NCI-H146 (cell line): ENCODE measurements at places on chromosomes 6 and 20.

GRCh38 chr6:158011478-158011920 is 29.8 kb downstream of the SYNJ2 start:
- peak; percentile 53 for DNase-seq

- no peak for DNase-seq
These were observed 106.8 kb downstream of the RNF144B start for GRCh38 chr6:18493925-18494324.

DNA sequence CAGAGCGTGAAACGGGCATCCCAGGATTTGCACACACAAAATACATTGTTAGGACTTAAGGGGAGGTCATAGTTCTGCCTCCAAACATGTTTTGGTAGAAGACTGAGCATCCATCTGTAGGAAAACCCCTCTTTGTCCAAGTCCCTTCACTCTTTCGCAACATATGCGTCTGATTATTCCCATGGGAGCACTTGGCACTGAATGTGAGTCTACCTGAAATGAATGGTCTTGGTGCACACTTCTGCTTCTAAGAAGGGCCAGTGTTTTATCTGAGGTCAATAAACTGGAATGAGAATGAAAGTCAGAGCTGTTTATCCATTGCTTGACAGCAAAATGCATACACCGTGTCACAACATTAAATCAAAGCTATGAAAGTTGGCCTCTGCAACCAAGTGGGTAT is 33.0 kb downstream of the GJA10 start:
- DNase-seq = no peak

DNA sequence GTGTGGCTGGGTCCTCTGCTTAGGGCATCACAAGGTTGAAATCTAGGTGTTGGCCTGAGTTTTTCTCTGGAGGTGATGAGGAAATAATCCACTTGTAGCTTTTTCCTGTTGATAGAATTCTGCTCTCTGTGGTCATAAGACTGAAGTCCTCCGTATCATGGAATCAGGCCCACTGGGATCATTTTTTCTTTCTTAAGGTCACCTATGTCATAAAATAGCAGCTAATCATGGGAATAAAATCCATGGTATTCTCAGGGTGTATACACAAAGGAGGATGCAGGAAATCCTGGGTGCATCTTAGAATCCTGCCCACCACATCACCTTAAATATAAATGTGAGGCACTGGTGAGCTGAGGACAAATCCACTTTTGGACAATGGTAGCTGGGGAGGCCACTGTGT is 72.7 kb downstream of the PRDM1 start:
- no peak for DNase-seq

DNA sequence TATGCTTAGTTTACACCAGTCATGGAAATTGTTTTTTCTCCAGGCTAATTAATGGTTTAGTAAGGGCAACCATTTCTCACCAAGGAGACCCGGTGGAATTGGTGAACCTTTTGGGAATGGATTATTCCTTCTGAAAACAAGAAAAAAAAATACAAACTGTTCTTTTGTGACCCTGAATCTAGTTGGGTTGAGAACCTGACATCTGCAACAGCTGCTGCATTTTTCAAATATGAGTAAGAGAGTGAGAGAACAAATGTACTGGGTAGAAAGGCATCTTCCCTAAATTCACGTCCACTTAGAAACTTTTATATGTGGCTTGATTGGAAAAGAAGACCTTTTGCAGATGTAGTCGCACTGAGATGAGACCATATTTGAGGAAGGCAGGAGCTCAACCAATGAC is 553.4 kb upstream of the EPHA7 start:
- no peak for DNase-seq

GRCh38 chr20:8662433-8662954 is 406.4 kb upstream of the PLCB4 start:
- peak; percentile 8 for DNase-seq

GRCh38 chr6:90151576-90152422 is 144.8 kb downstream of the BACH2 start:
- DNase-seq = no peak

DNA sequence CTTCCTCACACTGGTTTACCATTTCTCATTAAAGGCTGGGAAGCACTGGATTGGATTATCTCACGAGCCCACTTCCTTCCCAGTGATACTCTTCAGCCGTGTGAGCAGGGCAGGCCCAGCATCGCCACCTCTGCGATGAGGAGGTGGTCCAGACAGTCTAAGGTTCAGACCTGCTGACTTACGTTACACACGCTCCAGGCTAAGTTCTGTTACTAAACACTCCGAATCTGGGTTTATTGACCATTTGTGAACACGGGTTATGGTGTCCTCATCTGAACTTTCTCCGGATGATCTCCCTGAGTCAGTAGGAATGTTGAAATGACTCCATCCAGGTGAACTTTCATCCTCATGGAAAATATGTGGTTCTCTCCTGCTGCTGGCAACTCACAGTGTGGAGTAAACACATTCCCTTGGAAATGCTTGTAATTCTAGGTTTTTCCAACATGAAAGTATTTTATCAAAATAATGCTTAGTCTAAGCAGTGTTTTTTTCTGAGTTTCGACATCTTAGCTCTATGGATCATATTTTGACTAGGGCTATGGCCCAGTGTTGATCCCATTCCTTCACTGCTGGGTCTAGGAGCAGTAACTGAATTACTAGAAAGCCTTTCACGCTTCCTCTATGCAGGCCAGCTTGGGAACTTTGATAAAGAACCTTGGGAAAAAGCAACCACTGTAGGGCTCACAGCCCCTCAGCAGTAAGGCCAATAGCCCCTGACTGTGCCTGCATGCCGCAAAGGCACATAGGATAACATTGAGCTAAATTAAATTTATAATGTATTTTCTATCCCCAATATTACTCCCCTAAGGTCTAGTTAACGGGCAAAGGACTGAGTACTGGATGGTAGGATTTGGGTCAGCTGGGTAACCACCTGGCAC is 37.7 kb upstream of the PXDC1 start:
- no peak for DNase-seq

DNA sequence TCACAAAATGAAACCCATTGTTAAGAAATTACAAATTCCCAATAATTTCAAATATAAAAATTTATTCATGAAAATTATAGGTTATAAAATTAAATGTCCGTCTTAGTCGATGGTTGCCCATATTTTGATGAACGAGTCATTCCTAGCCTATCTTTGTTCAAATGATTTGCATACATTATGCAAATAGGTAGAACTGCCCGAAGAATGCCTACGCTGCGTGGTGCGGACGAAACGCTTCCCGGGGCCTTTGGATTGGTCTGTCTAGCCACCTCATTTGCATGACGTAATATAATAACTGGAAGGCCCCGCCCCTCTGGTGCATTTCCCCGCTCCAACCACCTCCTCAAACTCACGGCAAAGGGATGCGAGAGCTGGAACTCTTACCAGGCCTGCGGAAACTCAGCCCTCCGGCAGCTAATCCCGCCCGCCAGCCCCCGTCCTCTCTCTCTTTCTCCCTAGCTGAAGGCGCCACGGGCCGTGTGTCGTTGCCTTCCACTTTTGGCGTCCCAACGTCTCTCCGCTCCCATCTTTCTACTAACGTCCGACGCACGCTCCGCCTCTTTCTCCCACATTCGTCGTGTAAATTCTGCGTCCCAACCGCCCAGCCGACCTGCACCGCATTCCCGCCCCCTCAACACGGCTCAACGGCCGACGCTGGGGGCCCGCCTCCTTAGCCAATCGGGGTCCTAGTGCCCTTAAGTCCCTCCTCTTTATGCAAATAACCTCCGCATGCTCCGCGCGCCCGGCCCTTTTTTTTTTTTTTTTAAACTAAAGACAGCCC is 520 bp upstream of the PRRC2A start:
- DNase-seq = peak; percentile 99

GRCh38 chr20:4813076-4813862 is 91.6 kb downstream of the PRND start:
- no peak for DNase-seq

GRCh38 chr6:7195339-7196018 is 87.7 kb downstream of the RREB1 start:
- no peak for DNase-seq

DNA sequence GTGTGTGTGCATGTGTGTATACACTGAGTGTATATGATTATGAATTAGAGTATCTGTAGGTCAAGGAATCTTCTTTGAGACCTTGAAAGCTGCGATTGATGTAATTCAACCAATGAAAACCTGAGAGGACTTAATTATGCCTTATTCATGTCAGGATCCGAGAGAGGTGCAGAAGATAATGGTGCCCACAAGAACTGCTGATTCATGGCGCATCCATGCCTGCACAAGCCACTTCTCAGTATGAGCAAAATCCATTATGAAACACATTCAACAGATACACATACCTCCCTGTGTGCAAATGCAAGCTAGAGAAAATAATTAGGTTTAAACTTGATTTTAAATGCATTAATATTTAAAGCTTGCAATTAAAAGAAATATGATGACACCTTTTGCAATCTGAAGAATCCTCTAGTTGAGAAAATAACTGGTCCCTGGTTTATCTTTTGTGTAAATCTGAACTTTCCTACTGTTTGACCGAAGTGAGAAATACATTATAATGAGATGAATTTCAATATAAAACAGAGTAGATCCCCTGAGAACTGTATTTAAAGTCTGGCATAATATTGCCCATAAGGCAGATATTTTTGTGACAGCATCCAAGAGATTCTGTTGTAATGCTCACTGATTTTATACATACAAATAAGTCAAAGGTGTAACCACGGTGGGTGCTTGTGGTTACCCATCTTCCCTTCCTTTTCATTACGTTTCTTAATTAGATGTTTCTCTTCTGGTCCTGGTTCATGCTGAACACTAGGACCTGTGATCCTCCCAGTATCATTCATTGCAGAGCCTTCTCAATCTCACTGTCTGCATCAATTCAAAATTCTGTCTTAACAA is 45.6 kb downstream of the LY86 start:
- no peak for DNase-seq

GRCh38 chr20:50895111-50895830 is 36.0 kb downstream of the ADNP start:
- no peak for DNase-seq

GRCh38 chr6:501891-502601 is 110.5 kb downstream of the IRF4 start:
- DNase-seq = no peak

- no peak for DNase-seq
These were observed 7.8 kb downstream of the HCRTR2 start for GRCh38 chr6:55182016-55182650.

DNA sequence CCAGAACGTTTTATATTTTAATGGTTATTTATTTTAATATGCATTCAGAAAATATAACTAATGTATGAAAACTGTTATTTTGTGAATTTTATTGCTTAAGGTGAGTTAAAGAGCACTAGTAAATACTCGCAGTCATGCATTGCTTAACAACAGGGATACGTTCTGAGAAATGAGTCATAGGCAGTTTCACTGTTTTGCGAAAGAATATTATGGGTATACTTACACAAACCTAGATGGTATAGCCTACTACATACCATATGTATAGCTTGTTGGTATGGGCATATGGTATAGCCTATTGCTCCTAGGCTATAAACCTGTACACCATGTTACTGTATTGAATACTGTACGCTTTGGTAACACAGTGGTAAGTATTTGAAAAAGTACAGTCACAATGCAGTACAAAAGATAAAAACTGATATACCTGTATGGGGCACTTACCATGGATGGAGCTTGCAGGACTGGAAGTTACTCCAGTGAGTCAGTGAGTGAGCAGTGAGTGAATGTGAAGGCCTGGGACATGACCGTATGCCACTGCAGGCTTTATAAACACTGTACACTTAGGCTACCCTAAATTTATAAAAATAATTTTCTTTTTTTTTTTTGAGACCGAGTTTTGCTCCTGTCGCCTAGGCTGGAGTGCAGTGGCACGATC is 38.5 kb downstream of the ARFGEF2 start:
- no peak for DNase-seq

- DNase-seq = no peak
These were observed 8.5 kb downstream of the RBM24 start for GRCh38 chr6:17289630-17290061.

DNA sequence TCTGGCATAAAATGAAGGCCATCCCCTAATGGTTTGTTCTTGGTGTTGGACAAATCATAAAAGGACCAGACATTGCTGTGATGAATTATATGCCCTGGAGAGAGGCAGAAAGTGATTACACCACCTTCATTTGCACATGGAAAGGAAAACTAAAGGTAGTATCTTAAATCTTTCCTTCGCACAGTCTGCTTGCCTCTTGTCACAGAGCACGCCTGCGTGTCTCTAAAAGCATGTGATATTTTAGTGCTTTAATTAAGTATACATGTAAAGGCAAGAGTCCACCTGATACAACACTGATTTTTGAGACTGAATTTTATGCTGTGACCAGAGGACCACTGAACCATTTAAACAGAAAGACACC is 28.8 kb upstream of the PLAGL1 start:
- no peak for DNase-seq

- no peak for DNase-seq
These were observed 13.7 kb upstream of the MLN start for GRCh38 chr6:33817489-33817888.

DNA sequence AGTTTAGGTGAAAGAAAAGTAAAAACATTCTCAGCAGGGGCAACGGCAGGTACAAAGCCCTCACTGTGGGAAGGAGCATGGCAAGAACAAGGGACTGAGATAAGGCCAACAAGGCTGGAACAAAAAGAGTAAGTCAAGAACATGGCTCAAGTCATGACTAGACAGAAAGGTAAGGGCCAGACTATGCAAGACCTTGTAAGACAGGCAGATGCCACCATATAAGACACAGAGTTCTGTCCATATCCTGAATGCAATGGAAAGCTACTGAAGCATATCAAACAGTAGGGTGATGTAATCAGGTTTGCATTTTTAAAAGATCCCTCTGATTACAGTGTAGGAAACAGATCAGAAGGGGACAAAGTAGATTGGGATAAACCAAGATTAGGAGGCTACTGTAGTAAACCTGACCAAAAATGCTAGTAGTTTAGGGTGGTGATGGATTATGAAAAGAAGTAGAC is 5.5 kb downstream of the REV3L start:
- peak; percentile 16 for DNase-seq

- no peak for DNase-seq
These were observed 558.7 kb upstream of the MMS22L start for GRCh38 chr6:97841763-97842162.

- DNase-seq = no peak
These were observed at the start of gene JPH2 for GRCh38 chr20:44187054-44187771. TSS of gene JPH2 (minus strand) at chr20:44187188. CDS start at chr20:44186705, 483 bp downstream.

DNA sequence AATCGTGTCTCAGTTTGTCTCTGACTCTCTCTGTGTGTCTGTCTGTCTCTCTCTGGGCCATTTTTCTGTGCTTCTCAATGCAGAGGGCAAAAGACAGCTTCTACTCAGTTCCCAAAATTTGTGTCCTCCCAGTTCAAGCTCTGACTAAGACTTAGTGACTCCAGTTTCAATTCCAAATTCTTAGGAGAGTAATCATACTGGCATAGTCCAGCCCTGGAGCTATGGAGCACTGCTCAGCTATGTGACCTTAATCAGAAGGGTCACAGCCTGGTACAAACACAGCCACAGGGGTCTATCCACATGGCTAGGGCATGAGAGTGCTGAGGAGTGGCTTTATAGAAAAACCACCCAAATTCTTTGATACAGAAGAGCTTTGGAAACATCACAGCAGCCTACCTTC is 91.9 kb downstream of the FOXF2 start:
- no peak for DNase-seq
